ENCODE measurements at places on chromosomes 12 and 14.

DNA sequence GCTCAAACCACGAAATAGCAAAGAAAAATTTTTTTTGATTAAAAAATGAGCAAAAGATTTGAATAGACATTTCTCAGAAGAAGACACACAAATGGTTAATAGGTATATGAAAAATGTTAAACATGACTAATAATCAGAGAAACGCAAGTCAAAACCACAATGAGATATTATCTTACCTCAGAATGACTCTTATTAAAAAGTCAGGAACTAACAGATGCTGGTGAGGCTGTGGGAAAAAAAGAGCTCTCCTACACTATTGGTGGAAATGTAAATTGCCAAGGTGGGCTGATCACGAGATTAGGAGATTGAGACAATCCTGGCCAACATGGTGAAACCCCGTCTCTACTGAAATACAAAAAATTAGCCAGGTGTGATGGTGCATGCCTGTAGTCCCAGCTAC, 315.5 kb upstream of the FLRT2 start:
- no peak for DNase-seq

GRCh38 chr12:92529944-92530343, 172.8 kb upstream of the PLEKHG7 start:
- no peak for DNase-seq

GRCh38 chr12:89117448-89118034, 234.8 kb downstream of the DUSP6 start:
- DNase-seq: no peak

DNA sequence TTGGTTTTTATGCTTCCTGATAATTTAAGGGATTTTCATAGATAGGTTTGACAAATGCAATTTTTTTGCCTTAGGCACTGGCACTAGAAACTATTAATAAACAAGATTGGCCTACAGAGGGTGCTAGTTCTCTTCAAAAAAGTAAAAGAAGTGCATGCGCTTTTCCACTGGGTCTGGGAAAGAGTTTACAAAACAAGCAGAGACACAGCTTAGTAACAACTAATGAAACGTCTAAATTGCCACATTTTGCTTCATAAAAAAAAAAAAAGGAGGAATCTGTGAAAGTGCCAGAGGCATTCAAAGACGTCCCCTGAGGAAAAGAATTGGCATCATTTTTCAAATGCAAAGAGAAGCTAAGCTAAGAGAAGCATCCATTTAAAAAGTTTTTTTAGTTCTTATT, 58.3 kb upstream of the EEA1 start:
- no peak for DNase-seq

GRCh38 chr12:108360487-108360886, 21.4 kb upstream of the CMKLR1 start:
- DNase-seq: no peak

DNA sequence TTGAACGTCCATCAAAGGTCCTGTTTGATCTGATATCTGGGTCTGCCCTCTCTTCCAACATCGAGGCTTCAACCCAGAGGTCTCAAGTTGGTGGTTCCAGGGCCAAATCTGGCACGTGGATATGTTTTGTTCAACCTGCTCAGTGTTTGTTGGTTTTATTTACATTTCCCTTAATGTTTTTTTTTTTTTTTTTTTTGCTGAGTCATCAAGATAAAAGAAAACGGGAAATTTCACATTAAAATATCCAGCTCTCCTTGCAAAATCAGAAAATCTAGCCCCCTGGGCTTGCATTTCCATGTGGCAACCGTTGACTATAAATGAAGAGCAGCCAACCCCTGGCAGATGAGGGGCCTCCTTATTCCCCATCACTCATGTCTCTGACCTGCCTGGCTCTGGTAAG, 765.6 kb upstream of the TBX3 start:
- DNase-seq: no peak

- no peak for DNase-seq
These were observed 31.9 kb downstream of the DNAH10 start for GRCh38 chr12:123794027-123794426.
